ENCODE measurements at places on chromosomes 2 and 18.

DNA sequence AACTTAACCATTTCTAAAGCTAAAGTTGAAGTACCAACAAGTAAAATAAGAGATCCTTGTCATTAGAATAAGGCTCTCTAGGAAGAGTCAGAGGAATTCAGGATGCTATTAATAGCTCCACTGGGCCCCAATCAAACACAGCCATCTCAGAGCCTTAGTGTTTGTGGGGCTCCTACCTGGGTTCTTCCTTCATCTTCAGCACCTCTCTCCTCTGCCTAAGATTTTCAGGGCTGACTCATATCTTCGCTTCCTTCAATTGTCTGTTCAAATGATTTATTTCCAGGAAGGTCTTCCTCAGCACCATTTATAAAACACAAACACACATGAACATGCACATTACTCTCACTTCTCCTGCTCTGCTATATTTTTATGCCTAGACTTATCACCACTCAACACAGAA lies 119.5 kb downstream of the COL6A3 start:
- no peak for DNase-seq

GRCh38 chr2:235116885-235117492 lies 165.2 kb downstream of the SH3BP4 start:
- no peak for DNase-seq

DNA sequence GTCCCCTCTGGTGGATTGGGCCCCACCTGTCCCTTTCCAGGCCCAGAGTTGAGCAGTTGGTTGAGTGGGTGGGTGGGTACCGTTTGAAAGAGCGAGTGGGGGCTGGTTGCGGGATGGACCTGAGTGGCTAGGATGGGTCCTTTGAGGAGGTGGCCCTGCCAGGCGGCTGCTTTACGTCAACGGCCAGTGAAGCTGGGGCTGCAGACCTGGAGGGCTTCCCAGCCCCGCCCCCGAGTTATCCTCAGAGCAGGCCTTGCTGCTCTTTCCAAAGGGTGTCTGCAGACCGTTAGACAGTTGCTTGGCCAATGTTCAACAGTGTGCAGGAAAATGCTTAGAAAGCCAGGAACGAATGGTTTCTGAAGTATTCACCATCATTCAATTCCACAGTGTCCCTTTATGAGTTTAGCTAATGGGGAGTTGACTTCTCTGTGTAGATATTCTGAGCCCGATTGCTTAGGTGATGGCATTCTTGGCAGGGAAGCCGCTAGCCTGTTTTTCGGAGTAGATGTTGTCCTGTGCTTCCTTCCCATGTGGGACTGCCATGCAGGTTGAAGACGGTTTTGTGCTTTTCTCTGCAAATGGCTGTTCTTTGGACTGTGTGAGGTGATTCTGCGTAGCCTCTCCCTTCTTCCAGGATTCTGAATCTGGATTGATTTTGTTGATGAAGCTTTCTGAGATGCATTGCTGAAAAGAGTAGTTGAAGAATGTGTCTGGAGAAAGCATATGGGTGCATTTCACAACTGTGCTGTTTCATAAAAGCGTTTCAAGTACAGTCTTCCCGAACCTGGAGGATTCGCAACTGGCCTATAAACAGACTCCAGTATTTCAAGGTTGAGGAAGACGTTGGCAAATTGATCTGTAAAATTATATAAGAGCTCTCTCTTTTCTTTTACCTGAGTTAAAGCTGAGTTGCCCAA lies 45.8 kb downstream of the LDLRAD4 start:
- DNase-seq, result no peak

- DNase-seq, result no peak
These were observed 427.5 kb downstream of the LRATD1 start for GRCh38 chr2:15059870-15060512.

DNA sequence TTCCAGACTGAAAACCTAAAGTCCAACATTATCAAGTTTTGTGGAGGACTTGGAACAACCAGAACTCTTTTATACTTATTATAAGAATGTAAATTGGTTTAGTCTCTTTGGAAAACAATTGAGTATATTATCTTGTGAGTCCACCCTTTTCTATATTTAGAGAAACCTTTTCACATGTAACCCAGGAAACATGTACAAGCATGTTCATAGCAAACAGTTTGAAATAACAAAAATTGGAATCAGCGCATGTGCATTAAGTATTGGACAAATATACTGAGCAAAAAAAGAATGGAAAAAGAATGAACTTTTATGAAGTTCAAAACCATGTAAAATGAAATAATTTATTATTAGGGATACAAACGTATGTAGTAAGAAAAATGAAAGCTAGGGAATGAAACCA lies 246.0 kb downstream of the WDR7 start:
- DNase-seq, result no peak

- DNase-seq, result no peak
These were observed 97.8 kb upstream of the NETO1 start for GRCh38 chr18:72965616-72966015.

DNA sequence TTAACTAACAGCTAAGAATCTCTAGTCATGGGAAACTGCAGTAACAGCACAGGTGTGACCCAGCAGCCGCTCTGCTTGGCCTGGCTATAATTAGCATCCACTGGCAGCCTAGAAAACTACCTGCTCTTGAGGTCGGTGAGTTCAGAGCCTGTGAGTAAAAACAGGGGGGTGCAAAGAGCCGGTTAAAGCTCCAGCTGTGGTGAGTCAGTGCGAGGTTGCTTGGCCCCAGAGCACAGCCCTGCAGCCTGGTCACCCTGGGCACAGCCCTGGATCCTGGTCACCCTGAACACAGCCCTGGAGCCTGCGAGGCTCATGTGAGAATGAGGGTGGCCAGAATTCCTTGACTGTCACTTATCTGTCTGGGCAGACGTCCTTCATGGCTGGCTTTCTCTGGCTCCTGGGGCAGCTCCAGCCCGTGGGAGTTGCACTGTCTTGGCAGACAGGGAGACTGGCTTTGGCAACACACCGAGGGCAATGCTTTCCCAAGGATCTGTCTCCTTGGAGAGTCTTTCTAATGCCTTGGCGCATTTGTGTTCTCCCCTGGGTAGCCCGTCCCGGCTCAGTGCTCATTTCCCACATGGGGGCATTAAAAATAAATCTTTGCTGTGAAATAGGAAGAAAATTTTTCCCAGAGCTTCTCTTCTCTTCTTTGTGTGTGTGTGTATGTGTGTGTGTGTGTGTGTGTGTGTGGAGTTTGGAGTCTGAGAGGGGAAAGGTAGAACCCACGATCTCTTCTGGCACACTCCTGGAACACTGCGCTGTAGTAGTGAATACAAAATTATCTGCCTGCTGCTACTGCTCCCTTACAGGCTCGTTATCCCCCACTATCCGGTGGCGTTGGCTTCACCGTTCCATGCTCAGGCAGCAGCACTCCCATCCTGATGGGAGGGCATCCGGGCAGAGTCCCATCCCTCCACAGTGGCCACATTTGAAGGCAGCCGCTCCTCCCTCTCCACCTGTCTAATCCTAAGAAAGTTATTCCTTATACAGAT lies 250.2 kb upstream of the MEX3C start:
- no peak for DNase-seq

GRCh38 chr2:224987733-224988132 lies 54.5 kb downstream of the DOCK10 start:
- no peak for DNase-seq

GRCh38 chr2:177633910-177634294 lies 241.3 kb downstream of the AGPS start:
- DNase-seq, result no peak

DNA sequence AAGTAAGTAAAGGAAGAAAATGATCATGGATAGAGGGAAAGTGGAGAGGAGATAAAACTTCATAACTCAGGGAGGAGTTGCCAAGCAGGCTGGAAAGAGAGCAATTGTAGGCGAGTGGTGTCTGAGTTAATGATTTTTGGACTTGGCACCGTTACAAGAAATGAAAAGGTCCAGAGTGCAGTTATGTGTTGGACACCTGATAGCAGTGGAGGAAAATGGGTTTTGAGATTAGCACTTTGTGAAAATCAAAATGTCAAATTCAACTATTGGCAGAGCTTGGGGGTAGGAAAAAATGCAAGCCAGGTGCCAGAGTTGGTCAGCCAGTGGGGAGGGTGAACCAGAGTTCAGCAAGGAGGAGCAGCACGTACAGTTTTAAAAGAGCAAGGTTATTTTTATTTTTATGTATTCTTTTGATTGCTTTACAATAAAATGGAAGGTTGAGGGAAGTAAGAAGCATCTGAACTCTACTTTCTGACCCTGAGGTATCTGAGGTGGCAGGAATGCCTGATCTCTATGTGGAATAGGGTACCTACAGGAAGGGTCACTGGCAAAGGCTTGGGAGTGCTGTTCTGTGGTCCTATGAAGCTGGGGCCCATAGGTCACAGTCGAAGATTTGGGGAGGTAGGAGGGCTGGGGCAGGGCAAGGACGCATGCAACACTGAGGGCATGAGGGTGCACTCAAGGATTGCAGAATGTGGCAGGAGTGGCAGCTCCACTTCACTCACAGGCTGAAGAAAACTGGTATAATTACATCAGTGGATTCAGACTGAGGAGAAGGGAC lies 127.5 kb downstream of the CD8B2 start:
- DNase-seq, result no peak

DNA sequence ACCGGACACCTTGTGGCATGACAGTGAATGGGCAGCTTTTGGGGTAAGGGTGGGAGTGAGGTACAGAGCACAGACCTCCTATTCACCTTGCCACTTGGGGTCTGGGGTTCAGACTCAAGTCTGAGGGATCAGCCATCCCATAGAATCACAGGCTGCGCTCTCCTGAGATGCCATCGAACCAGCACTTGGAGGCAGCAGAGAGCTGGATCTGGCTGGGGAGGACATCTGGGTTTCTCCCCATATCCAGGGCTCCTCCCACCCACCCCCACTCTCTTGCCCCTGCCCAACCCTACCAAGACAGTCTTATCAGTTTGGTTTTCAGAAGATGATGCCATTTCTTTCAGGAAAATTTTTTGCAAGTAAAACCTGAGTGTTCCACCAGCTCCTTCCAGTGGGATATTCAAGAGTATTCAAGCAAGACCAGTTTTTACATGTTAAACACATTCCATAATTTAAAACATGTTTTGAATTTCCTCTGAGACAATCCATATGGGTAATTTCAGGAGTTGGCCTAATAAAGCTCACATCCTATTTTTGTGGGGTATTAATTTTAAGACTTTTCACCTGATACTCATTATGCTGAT lies 29.2 kb upstream of the TEX44 start:
- no peak for DNase-seq

DNA sequence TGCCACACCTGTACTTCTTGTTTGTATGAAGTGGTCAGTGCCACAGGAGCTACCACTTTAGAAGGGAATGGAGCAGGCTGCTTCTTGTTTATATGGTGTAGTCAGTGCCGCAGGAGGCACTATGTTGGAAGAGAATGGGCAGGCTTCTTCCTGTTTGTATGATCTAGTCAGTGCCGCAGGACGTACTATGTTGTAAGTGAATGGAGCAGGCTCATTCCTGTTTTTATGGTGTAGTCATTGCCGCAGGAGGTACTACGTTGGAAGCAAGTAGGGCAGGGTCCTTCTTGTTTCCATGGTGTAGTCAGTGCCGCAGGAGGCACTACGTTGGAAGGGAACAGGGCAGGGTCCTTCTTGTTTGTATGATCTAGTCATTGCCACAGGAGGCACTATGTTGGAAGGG lies 27.3 kb downstream of the TPO start:
- DNase-seq, result no peak

- no peak for DNase-seq
These were observed 399.0 kb upstream of the ID2 start for GRCh38 chr2:8282858-8283252.

DNA sequence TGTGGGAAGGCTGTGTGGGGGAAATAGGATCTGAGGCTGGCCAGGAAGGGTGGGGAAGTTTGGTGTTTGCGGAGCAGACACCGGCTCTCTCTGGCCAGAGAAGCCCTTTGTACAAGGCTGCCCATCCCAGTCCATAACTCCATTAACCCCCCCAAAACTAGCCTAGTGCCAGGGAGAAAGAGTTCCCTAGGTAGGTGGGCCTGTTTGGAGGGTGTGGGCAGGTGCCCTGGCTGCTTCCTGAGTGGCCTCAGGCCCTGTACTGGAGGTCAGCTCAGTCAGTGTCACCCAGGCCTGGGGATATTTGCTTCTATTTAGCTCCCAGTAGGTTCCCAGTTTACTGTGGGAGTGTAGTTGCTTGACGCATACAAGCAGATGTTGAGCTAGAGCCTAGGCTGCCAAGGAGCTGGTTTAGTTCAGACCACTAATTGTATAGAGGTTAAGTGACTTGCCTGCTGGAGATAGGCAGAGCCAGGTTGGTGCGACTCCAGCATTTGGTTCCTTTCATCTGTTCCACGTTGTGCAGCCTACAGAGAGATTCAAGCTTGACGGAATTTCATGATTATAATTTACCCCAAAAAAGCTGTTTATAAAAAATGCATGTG lies 2.9 kb upstream of the GREB1 start:
- no peak for DNase-seq

DNA sequence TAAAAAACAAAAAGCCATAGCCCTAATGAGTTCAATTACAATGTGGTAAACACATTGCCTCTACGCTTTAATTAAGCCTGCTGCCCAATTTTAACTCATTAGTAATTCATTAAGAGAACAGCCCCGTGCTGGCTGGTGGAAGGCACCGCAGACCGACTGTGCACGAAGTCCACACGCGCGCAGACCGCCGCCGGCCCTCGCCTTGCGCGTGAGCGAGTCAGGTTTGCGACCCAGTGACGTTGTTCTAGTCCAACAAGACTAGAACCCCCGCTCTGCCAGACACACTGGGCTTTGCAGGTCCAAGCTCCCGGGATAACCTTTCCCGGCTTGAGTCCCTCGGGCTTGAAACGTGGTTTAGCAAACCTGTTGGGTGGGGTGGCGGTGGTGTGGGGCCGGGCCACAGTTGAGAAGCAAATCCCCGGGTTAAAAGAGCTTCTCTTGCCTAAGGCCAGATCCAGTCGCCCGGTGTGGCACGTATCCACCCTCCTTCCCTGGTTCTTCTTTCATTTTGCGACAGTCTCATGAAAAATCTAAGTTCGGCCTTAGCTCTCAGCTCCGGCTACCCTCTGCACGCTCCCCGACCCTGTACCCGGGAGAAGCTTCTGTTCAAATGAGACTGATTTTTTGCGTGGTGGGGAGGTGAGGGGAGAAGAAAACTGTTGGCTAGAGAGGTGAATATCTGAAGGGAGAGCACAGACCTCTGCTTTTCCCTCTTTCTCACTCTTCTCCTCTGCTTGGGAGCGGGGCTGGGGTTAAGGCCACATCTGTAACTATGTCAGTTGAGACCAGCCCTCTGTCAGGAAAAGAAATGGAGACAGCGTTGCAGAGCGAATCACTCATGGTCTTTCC lies 11.1 kb upstream of the SKOR2 start:
- no peak for DNase-seq

GRCh38 chr18:62486290-62486964 lies 36.4 kb upstream of the ZCCHC2 start:
- no peak for DNase-seq

DNA sequence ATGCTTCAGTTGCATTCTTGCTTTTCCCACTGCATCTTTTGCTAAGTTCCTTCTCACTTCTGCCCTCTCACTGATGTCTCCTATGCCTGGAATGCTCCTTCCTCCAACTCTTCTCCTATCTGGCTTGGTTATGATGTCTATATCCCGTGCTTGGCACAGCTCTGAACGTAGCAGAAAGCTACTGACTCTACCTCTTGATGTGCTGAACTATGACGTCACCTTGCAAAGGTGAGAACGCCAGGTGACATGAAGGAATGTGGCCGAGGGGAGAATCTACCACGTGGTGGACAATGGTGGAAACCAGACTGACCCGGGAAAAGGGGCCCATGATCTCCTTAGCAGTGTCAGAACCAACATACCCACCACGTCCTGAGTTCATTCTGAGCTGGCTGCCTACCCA lies 209.7 kb downstream of the SH3BP4 start:
- no peak for DNase-seq

GRCh38 chr2:42504364-42505230 lies 10.8 kb upstream of the KCNG3 start:
- no peak for DNase-seq

Data from esophagus squamous epithelium (tissue), 5 donors.